Left ventricle myocardium inferior (tissue), 1 donor: ENCODE measurements at places on chromosomes 16 and 17. TPM values are rescaled to one million over a fixed set of nuclear protein-coding genes. Genes with fewer than 3 reads are reported as not detected.

Gene CLEC3A
- not detected for total RNA-seq

Gene APRT
- 39.2 TPM for total RNA-seq

- DNase-seq = peak; percentile 57
These were observed 2.7 kb upstream of the ACE start for GRCh38 chr17:63474174-63474573.

- DNase-seq = no peak
These were observed 399.2 kb downstream of the CNTNAP4 start for GRCh38 chr16:76676356-76676755.

Gene HP
- 1.6 TPM for total RNA-seq

Gene QPRT
- 20.8 TPM for total RNA-seq

- DNase-seq = no peak
These were observed 146.4 kb upstream of the CIBAR2 start for GRCh38 chr16:85258629-85259028.

GRCh38 chr17:41340934-41341861 lies 9.4 kb downstream of the KRT33A start:
- DNase-seq = no peak

- no peak for DNase-seq
These were observed 135.7 kb upstream of the C16orf82 start for GRCh38 chr16:26930786-26931581.

DNA sequence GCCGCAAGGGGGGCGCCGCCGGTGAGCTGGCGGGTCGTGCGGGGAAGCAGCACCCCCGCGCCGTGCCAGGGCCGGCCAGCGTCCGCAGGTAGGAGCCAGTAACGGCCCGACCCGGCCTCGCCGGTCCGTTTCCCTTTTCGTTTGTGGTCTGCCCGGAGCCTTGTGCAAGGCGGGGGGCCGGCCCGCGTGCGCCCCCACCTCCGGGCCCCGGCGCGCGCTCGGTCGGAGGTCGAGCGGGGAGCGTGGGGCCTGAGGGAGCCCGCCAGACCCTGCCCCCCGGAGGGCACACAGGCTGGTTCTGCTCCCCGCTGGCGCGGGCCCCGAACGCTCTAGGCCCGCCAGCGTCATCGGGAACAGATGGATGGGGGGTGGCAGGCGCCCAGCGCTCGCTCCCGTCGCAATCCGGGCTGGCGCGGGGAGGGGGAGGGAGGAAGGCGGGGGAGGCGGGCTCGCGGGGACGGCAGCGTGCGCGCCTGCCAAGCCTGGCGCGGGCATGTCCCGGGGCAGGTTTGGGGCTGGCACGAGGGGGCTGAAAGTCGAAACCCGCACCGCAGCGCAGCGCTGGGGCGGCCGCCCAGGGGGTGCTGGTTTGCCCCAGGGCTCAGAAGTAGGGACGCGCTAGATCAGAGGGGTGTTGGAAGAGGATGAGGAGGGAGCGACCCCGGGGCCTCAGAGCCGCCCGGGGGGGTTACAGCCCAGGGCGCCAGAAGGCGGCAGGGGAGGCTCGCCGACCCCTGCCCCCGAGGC lies 1.5 kb upstream of the GSE1 start:
- DNase-seq = peak; percentile 87

GRCh38 chr17:73720187-73720834 lies 76.1 kb upstream of the SDK2 start:
- no peak for DNase-seq

Gene PPM1D
- total RNA-seq = 6.8 TPM

Gene NOMO2
- total RNA-seq = 205 TPM

GRCh38 chr17:40337351-40337750 lies 27.2 kb downstream of the GJD3 start:
- no peak for DNase-seq

DNA sequence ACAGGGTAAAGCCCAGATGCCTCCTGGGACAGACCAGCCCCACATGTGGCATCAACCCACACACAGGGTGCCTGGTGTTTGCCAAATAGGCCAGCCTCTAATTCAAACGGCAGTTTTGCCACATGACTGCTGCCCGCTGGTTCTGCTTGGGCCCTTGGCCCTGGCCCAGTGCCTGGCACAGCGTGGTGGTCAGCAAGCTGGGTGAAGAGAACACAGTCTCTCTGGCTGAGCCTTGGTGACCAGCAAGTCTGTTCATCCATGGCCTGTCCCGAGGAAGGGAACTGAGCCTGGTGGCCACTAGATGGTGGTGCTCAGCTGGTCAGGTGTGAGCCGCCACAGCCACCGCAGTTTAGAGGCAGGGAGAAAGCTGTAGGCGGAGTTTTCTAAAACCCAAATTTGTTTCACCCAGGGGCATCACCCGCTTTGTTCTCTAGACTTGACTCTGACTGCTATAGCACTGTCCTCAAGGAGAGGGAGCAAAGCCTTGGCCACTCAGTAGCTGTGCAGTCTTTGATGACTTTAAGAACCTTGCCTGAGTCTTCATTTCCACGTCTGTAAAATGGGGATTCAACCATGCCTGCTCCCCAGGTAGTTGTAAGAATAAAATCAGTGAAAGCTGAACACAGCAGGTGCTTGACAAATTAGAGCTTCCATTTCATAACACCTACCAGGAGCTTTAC lies 4.7 kb upstream of the GFAP start:
- peak; percentile 78 for DNase-seq

Gene PYY
- not detected for total RNA-seq

DNA sequence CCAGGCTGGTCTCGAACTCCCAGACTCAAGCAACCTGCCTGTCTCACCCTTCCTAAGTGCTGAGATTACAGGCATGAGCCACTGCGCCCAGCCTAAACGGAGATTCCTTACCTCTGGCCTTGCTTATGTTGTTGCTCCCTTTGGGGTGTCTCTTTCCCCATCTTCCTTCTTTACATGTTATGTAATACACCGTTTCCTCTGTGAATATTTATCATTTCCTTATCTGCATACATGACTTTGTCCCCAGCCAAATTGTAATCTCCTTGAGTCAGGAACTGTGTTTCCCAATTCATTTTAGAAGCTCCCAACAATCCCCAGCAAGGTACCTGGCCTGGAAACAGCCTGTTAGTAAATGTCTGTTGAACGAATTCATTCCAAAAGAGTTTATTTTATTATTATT lies 15.7 kb downstream of the COPZ2 start:
- no peak for DNase-seq

Gene NT5M
- total RNA-seq = 11.2 TPM

- no peak for DNase-seq
These were observed 117.9 kb downstream of the CYLD start for GRCh38 chr16:50859628-50860360.

- peak; percentile 19 for DNase-seq
These were observed 218.3 kb downstream of the SOX9 start for GRCh38 chr17:72338847-72339790.

DNA sequence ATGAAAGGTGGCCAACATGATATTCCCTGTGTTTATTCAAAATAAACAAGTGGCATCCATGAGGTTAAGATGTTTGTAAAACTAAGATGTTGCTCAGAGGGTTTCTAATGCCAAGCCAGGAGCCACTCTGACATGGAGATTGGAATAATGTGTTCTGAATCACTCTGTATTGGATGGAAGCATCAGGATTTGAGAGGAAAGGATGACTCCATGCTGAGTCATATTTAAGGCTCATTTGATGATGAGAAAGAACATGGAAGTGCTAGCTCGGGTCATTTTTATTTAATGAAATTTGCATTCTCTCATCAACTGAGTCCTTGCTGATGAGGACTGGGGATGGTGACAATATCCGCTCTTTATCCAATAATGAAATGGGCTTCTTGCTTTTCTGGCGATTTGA lies 6.2 kb downstream of the VAT1L start:
- DNase-seq = no peak

Gene CES1
- 29.1 TPM for total RNA-seq

DNA sequence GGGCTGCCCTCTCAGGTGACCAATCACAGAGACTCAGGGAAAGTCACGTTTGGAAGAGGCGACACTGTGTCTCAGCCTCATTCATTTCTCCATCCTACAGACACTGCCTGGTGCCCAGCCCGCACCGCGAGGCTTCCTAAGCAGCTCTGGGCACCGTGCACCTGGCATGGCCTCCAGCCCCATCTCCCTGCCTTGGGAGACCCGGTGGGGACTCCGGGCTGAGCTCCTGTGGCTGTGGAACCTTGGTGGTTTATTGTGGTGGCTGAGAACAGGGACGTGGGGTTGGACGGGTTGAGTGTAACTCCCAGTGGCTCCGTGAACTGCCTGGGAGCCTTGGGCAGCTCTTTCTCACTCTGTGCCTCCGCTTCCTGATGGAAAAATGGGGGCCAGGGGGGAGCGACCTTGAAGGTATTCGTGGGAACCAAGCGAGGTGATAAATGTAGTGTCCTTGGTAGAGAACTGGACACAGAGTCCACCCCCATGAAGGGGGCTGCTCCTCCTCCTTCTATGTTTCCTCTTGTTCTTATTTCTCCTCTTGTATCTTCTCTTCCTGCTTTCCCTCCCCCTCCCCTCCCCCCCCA lies 215.4 kb downstream of the SEC14L1 start:
- no peak for DNase-seq

Gene EMP2
- total RNA-seq = 60.5 TPM

Gene PRDM7
- not detected for total RNA-seq

DNA sequence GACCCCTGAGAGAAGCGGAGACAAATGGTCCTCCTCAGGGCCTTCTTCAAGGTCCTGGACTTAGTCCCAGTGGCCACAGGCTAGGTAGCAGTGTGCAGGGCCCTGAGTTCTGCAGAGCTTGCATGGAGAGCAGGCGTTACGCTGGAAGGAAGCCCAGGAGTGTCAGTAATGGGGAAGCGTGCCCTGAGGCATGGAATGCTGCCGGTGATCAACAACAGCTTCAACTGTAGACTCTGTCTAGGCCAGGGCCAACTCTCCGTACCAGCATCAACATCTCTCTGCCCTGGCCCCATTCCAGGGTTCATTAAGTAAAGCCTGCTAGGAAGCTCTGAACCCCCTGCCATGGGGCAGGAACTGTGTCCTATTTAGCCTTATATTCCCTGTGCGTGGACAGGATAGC lies 568 bp upstream of the TNK1 start:
- peak; percentile 63 for DNase-seq

DNA sequence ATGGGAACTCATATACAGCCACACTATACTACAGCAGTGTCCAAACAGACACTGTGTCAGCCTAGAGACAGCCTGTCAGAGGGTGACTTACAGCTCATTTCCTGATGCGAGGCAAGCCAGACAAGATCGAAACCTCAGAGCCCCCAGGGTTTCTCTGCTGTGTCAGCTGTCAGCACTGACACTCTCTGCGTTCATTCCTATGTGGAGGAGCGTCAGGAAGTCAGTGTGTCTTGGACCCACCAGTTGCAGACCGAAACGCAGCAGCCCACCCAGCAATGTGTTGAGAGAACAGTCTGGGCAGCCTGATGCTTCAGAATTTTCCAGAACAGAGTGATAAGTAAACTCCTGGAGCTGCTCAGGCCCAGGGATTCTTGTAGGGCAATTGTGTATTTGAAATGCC lies 20.6 kb upstream of the MAPT start:
- no peak for DNase-seq

- DNase-seq = no peak
These were observed 26.3 kb upstream of the OR4D1 start for GRCh38 chr17:58121925-58122324.

DNA sequence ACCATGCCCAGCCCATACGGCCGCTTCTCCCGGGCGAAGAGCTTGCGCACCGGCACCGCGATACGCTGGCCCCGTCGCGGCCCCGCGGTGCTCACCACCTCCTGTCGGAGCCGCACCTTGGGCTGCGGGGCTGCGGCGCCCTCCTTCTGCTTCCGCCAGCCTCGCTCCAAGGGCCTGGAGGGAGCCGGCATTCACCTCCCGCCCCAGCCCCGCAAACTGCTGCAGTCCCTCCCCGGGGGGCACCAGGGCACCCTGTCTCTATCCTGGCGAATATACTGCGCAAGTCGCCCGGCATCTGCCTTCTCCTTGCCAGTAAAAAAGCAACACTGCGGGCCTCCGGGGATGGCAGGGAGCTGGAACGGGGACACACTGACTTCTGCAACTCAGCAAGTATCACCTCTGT lies 8.3 kb downstream of the SNRNP25 start:
- DNase-seq = no peak

Gene HSD17B2
- total RNA-seq = not detected

- peak; percentile 85 for DNase-seq
These were observed 1.5 kb upstream of the PNMT start for GRCh38 chr17:39666601-39667261.

DNA sequence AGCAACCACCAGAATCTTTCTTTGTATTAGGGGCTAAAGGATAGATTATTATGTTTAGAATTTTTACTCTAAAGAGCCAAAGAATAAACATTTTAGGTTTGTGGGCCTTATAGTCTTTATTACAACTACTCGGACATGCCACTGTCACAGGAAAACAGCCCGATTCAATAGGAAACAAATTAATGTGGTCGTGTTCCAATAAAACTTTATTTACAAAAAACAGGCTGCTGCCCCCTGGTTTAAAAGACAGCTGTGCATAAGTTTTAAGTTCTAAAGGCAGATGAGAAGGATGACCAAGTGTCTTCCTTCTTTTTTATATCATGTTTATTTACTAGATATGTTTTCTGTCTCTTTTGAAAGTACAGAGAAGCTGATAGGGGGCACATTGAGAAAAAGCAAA lies 166.5 kb downstream of the HS3ST3A1 start:
- DNase-seq = no peak

GRCh38 chr17:39213852-39214251 lies 11.9 kb downstream of the STAC2 start:
- DNase-seq = no peak

Gene DPEP3
- not detected for total RNA-seq

GRCh38 chr17:80029258-80029974 lies 6.3 kb downstream of the TBC1D16 start:
- DNase-seq = peak; percentile 87

- no peak for DNase-seq
These were observed 1.5 kb upstream of the MAPK7 start for GRCh38 chr17:19376811-19377210.

- no peak for DNase-seq
These were observed 558 bp upstream of the CHMP6 start for GRCh38 chr17:80990921-80991644.

DNA sequence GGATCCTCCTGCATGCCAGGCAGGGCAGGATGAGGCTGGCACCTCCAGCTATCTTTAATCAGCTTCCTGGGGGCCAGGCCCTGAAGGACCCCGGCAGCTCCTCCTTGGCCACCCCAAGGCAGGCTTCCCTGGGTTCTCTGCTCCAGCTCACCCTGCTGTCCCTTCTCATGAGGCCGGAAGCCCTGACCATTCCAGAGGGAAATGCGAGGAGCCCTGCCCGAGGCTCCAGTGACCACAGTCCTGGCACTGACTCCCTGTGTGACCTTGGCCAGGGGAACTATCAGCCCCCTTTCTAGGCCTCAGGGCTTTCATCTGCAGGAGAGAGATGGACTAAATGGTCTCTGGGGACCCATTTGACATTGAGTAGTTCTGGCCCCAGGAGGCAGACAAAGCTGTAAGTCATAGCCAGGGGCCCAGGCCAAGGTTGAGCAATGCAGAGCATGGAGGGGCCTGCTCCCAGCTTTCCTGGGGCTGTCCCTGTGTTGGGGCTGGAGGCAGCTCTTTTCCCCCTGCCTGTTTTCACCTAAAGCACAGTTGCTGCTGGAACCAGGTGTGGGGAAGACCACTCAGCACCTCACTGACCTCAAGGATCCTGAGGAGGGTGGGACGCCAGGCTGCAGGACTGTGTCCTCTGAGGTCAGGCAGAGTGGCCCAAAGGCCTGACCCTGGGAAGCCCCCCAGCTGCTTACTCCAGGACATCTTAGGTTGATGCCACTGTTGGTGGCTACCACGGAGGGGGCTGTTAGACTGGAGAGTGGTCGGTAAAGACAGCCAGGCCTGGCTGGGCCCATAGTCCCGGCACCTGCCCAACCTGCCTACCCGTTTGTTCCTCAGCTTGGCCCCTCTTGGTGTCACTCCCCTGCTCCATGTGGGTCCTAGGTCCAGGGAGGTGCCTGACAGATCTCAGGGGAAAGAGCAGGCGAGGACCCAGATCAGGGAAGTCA lies 8.1 kb downstream of the KCNH6 start:
- DNase-seq = no peak

Gene SPNS1
- total RNA-seq = 16.5 TPM

Gene CHST5
- 0.85 TPM for total RNA-seq
